Spinal cord (tissue), 10 donors: ENCODE measurements at places on chromosomes 16 and 17. TPM values are rescaled to one million over a fixed set of nuclear protein-coding genes. Genes with fewer than 3 reads are reported as not detected.

The KRT222 gene
- 31.1 TPM for total RNA-seq

The MRPL27 gene
- total RNA-seq: 98.7 TPM

The RRAD gene
- 6.0 TPM for total RNA-seq

The SPATA32 gene
- total RNA-seq: 0.20 TPM

The PNPO gene
- total RNA-seq: 24.0 TPM

The KIF19 gene
- total RNA-seq: 2.7 TPM

The LPO gene
- total RNA-seq: 0.20 TPM

The SCNN1G gene
- total RNA-seq: 0.28 TPM

The PIGQ gene
- 38.1 TPM for total RNA-seq

The TAC4 gene
- not detected for total RNA-seq

The PRR35 gene
- total RNA-seq: not detected

The METTL23 gene
- total RNA-seq: 17.5 TPM
